ENCODE measurements at places on chromosomes 1 and 21. TPM values are rescaled to one million over a fixed set of nuclear protein-coding genes. Genes with fewer than 3 reads are reported as not detected.

Gene KPRP
- not detected for polyA plus RNA-seq

Gene SLC25A34
- 3.2 TPM for polyA plus RNA-seq

Gene LMOD1
- polyA plus RNA-seq = 3.5 TPM

Gene SPRR2F
- 0.70 TPM for polyA plus RNA-seq

Data from right lung (tissue), 10 donors.